ENCODE measurements at places on chromosomes 5 and 9. TPM values are rescaled to one million over a fixed set of nuclear protein-coding genes. Genes with fewer than 3 reads are reported as not detected.

The GFI1B gene
- total RNA-seq: not detected

The IRX2 gene
- 0.25 TPM for total RNA-seq

The GPR151 gene
- not detected for total RNA-seq

The THOC3 gene
- 17.3 TPM for total RNA-seq

The PRRT1B gene
- not detected for total RNA-seq

The FCN2 gene
- not detected for total RNA-seq
